ENCODE measurements at places on chromosomes 6 and 20.

DNA sequence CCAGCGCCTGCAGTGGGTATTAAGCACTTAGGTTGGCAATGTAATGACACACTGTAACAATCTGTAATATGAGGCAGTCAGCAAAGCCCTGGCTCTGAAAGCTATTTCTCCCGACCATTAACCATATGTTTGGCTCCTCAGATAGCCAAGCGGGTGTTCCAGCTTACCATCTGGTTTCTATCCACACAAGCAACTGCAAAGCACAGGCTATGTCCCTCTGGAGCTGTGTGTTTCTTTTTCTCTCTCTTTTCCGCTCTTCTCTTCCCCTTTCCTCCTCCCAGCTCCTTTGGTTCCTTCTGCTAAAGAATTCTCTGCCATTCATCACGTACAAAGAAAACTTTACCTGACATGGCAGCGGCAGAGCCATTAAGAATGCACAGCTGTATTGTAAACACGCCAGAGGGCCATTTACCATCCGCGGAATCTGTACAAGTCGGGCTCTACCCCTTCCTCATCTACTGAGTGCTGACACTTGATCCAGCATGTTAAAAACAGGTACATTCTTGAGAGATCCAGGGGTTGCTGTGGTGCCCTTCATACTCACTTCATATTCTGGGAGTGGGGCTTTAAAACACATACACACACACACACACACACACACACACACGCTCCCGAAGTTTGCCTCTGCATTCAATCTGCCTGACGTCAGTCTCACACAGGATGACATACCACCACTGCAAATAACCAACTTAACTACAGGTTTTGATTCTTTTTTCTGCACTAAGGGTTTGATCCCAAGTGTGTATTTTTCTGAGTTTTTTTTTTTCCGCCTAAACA is 77.2 kb downstream of the BACH2 start:
- DNase-seq = no peak

DNA sequence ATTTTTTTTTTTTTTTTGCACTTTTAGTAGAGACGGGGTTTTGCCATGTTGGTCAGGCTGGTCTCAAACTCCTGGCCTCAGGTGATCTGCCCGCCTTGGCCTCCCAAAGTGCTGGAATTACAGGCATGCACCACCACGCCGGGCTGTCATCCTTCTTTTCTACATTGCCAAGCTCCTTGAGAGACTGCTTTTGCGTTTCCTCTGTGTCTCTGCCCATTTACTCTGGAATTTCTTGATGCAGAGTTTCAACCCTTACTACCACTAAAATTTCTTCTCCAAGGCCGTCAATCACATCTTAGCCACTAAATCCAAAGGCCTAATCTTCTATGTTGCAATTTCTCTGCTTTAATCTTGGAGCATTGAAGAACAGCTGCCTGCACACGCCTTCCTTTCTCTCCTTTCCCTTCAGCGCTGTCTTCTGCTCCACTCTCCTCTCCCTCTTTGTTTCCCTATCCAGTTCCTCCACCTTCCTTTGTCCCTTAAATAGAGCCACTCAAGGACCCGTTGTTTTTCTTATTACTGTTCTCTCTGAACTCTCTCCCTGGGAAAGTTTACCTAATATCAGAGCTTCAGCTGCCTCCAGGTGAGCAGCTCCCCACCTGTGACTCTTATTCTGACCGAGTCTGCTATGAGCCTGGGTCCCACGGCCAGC is 98.8 kb downstream of the SLC35B3 start:
- DNase-seq = no peak

DNA sequence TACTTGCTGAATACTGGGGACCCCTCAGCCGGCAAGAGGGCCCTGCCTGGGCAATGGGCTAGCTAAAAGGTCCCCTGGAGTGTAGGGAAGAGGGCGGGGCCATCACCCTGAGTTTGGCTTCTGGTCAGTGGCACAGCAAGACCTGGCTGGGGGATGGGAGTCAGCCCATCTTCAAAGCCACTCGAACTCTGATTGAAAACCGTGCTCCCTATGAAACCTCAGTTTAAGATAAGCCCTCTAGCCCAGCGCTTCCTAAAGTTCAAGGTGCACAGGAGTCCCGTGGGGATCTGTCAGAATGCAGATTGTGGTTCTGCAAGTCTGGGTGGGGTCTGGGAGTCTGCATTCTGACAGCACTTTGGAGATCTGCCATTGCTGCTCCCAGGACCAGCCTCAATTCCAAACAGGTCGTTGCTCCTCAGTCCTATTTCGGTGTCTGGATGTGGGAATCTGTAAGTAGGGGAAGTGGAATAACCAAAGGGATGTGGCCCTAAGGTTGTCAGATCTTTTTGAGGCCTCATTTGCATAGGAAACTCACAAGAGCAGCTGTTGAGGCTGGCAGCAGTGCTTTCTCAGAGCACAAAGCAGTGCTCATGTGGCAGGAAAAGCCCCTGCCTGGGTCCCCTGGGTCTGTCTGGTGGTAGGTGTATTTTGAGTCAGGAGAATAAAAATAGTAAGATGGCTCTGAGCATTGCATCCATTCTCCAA is 85.3 kb upstream of the SCP2D1 start:
- DNase-seq = no peak

- DNase-seq = no peak
Measured at GRCh38 chr6:6870921-6871320, 236.8 kb upstream of the RREB1 start.

DNA sequence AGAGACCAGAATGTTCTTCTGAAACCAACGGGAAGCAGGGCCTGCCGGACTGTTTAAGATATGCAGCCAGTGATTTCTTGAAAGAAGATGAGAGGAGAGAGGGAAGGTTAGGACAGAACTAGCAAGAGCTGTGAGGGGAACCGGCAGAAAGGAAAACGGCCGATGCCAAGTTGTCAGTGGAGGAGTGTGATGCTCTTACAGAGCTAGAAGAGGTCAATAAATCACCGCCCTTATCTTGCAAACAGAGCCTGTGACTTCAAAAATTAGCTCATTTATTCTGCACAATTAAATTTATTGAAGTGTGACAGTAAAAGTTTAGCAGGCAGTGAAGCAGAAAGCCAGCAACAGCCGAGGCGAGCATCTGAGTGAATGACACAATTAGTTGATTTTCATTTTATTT is 509.5 kb upstream of the ID4 start:
- no peak for DNase-seq

DNA sequence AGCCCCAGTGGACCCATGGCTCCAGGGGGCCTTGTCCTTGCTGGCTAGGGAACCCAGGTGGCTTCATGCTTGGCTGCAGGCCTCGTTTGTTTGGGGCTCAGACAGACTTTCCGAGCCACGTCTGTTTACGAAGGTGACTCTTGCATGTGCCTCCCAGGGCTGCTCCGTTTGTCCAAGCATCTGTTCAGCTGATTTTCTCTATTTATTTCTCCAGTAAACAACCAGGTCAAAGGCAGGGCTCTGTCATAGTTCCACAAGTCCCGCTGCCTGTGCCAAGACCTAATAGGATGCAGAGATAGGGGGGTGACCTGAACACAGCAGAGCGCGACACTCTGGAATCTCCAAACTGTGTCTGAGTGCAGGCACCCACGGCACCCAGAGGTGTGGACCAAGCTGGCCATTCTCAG is 12.8 kb upstream of the SPO11 start:
- DNase-seq = no peak

DNA sequence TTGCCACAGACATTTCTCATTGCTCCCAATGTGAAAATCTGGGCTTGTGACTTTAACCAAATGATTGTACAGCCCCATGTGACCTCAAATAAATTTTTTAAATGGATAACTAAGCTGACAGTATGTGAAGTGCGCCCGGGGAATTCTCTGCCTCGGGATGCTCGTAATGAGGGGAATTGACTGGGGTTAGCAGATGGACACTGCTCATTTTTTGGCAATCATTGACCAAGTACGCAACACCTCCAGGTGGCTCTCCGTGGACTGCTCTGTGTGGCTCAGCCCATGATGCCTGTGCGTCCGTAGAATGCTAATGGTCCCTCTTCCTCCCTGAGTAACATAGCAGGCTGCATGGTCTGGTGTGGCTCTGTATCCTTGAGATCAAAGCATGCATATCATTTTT is 42.4 kb downstream of the FARS2 start:
- no peak for DNase-seq

DNA sequence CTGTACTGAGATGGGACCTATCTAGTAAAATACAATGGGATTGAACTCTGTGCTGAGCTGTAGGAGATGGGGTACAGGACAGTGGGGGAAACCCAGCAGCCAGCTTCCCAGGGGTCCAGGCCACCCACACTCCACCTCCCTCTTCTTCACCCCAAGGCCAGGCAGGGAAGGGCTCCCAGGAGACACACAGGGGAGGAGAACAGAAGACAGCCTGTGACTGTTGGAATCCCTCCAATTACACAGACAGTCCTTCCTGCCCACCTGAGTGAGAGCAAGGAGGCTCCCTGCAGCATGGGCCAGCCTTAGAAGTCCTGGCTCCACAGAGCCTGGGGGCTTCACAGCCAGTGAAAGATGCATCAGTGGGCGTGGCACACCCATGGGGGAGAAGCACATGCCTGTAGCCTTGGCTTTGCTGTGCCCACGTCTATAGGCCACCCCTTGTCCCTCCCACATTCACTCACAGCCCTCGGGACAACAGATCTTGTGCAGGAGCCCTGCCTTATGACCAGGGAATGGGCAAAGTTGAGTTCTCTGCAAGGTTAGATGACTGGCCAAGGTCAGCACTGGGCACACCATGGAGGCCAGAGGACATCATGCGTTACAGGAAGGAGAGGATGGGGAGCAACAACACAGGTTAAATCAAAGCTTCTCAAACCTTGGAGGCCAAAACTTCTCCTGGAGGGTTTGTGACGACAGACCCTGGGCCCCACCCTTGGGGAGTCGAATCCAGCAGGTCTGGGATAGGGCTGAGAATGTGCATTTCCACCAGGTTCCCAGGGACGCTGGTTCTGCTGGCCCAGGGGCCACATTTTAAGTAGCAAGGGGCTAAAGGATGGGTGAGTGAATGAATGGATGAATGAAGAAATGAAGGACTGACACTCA is 12.3 kb upstream of the CST7 start:
- DNase-seq = no peak

GRCh38 chr20:63183422-63184146 is 32.3 kb downstream of the YTHDF1 start:
- DNase-seq = no peak

Data from amniotic stem cell (primary cell).